ENCODE measurements at places on chromosomes 2 and 18.

DNA sequence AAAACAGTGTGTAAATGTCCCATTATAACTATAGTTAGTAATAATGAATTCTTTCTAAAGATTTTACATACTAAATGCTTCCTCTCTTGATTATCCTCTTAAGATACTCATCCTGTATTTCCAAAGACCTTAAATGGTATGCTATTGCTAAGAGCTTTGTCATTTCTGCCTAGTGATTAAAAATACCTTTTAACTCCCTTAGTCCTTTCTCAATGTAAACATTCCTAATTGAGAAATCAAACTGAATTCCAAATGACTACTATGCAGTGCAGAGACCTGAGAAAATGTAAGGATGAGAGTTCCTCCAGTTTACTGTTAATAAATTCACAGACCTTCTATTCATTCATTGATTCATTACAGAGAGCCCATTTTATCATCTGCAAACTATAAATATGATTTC lies 86.9 kb downstream of the SOS1 start:
- no peak for DNase-seq

DNA sequence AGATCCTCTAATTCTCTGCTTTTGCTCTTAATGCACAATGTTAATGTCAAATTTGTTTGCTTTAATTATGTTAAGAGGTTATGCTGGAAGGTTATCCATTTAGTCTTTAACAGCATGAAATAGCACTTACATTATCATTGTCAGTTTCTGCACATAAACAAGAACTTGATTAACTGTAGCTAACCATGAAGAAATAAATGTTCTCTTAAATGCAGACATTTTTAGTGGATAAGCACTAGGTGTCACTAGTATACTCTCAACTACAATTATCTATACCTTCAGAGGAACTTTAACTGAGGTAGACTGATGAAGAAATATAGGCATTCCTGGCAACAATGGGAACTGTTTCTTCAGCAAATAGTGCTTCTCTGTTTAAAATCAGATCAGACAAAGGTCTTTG lies 178.8 kb upstream of the CHST9 start:
- DNase-seq = no peak

GRCh38 chr2:171158790-171159371 lies 1.8 kb downstream of the TLK1 start:
- DNase-seq = peak; percentile 35

DNA sequence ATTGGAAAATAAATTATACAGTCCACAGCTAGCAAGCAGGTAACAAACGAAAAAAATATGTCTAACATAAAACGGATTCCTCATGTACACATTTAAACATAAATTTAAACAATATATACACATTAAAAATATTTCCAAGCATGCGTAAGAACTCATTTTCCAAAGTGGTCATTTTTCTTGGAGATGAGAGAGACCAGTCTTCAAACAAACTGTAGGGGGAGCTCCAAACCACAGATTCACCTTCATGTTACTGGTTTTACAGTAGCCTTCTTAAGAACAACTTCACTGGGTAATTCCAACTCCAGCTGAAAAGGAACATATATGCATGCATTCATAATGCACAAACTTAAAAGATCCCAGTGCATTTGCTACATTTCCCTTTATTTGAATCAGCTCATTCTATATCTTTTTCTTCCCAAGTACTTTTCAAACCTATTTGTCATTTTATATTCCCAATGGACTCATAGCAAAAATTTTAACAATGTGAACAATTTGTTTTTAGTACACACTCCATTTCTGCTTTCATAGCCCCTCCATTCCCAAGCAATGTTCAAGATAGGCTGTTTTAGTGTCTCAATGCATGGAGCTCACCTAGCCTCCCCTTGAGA lies 4.7 kb upstream of the STAMBP start:
- peak; percentile 20 for DNase-seq

- no peak for DNase-seq
Measured at GRCh38 chr2:160680294-160680693, 186.7 kb upstream of the RBMS1 start.

GRCh38 chr2:229180658-229181057 lies 90.4 kb downstream of the PID1 start:
- no peak for DNase-seq

DNA sequence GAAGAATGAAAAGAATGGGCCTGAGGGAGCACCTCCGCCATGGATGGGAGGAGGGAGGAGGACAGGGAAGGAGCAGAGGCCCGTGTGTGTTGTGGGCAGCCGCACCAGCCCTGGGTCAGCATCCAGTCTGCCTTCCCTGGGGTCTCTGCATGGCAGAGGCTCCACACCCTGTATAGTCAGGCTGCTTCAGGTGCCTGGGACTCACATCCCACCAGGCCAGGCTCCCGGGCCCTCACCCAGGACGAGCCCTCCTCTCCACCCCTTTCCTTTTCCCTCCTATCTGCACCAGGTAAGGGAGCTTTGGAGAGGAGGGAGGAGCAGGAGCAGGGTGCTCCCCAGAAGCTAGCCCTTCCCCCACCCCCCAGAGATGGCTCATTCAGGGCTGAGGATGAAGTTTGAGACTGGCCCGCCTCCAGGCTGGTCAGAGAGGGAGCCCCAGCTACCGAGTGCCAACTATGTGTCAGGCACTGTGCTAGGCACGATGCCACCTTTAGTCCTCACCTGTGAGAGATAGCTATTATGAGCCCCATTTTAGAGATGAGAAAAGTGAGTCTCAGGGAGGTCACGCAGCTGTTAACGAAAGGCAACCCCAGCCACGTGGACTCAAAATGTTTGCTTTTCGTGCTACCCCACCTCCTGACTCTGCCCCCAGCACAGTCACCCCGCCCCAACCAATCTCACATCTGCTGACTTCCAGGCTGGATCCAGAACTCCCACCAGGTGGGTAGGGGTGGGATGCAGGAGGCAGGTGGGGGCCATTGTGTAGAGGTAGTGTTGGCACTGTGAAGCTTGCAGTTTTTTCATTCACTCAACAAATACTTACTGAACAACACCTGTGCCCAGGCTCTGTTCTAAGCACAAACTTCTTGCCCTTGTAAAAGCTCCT lies 242.1 kb downstream of the DYSF start:
- DNase-seq = no peak

DNA sequence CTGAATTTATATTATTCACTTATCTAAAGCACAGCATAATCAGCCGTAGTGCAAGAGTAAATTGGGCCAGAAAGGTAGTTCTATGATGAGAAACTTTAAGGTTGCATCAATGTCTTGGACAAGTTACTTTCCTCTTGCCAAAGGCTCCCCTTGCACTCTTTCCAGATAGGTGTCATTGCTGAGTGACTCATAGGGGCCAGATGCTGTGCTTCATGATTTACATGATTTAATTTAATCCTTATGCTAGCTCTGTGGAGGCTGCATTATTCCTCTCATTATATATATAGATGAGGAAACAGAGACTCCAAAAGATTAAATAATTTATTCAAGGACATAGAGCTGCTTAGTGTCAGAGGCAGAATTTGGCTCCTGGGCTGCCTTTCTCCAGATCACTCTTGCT lies 5.0 kb downstream of the CFAP221 start:
- peak; percentile 19 for DNase-seq

DNA sequence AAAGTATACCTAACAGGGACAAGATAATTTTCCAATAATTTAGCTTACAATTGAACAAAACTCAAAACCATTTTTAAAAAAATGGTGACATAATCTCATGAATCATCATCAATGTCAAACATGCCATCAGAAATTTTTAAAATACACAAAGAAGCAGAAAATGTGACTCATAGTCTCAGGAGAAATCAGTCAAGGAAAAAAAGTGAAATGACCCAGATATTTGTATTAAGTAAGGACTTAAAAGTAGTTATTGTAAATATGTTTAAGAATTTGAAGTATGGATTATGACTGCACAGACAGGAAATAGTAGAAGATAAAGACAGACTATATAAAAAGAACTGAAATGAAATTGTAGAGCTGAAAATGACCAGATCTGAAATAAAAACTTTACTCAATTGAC lies 473.9 kb upstream of the SYT4 start:
- no peak for DNase-seq

GRCh38 chr2:68236103-68236734 lies 16.1 kb downstream of the PPP3R1 start:
- DNase-seq = no peak

DNA sequence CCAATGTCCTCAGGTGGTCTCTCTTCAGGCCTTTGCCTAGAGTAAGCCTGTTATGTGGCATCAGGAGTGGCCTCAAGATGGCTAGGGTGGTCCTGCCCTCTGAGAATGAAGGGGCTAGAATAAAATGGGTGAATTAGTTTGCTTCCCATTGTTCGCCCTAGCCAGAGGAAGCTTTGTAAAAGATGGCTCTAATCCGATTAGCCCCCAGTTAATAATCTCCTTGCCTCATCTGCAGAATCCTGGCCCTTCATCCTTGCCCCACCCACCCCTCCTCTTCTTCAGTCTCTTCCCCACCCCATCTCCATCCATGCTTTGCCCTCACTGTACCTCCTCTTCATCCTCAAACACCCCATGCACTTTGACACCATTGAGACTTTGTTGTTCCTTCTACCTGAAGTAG lies 57.4 kb upstream of the LGALSL start:
- DNase-seq = peak; percentile 1

- no peak for DNase-seq
Measured at GRCh38 chr18:21105936-21106335, 5.7 kb downstream of the ROCK1 start.

DNA sequence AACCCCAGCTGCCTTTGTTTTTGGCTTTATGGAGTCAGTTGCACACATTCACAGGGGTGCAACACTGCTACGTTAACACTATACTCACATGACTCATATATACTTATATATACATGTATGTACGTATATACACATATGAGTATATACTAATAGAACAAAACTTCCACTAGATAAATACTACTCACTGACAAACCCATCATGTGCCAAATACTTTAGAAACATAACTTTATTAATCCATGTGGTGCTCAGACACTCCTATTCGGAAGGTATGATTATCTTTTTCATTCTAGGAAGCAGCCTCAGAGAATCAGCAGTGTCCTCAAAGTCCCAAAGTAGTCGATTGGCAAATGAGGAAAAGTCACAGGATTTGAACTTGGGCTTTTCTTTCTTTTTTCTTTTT lies 7.9 kb downstream of the PMAIP1 start:
- no peak for DNase-seq

- DNase-seq = no peak
Measured at GRCh38 chr2:26366957-26367356, 20.4 kb upstream of the ADGRF3 start.

DNA sequence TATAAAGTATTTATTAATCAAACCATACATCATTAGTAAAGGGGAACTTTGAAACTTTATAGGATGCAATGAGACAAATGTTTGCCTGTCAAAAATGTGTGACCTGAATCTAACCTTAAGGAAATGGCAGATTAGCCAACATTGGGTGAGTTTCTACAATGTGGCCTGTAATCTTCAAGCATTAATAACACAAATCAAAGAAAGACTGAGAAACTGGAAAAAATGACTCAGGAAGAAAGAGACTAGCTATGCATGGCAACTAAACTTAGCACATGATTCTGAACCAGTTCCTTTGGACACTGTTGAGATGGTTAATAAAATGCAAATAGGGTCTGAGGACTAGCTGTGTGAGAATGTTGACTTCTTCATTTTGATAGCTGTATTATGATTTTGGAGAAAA lies 628.6 kb upstream of the ID2 start:
- DNase-seq = no peak

- no peak for DNase-seq
Measured at GRCh38 chr2:181662287-181662686, 5.4 kb upstream of the CERKL start.

GRCh38 chr2:5393474-5393873 lies 298.7 kb upstream of the SOX11 start:
- DNase-seq = no peak

GRCh38 chr2:18754286-18754685 lies 164.9 kb upstream of the NT5C1B start:
- no peak for DNase-seq

DNA sequence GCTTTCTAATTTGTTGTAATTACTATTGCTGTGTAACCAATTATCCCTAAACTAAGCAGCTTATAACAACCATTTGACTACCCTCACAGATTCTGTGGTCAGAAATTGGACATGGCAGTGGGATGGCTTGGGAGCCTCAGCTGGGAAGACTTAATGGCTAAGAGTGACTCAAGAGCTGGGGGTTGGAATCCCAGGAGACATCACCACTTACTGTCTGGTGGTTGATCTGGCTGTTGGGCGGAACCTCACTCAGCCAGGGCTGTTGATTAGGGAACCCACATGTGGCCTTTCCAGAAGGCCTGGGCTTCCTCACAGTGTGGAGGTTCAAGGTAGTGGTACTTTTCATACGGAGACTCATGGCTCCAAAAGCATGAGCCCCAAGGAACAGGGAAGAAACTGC lies 49.8 kb downstream of the E2F6 start:
- peak; percentile 40 for DNase-seq

GRCh38 chr2:66982766-66983165 lies 414.4 kb upstream of the ETAA1 start:
- DNase-seq = no peak

GRCh38 chr2:190127651-190128050 lies 65.1 kb upstream of the MSTN start:
- no peak for DNase-seq

DNA sequence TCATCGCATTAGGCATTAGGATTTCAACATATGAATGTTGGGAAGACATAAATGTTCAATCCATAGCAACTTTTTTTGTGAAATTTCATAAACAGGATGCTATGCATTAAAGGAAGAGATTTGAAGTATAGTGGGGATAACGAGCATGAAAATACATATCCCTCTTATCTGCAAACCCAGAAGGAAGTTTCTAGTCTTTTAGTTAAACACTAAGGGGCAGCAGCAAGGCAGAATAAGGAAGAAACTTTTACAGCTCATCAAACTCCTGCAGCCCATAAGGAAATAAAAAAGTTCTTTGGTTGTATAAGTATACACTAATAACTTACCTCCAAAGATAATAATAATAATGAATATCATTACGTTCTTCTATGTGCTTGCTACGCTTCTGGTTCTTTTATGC lies 81.5 kb downstream of the CD226 start:
- no peak for DNase-seq

- no peak for DNase-seq
Measured at GRCh38 chr18:50320719-50321118, 33.2 kb upstream of the CXXC1 start.

- no peak for DNase-seq
Measured at GRCh38 chr2:128386066-128386465, 67.4 kb upstream of the HS6ST1 start.

- no peak for DNase-seq
Measured at GRCh38 chr18:23226391-23226790, 91.1 kb downstream of the CABLES1 start.

DNA sequence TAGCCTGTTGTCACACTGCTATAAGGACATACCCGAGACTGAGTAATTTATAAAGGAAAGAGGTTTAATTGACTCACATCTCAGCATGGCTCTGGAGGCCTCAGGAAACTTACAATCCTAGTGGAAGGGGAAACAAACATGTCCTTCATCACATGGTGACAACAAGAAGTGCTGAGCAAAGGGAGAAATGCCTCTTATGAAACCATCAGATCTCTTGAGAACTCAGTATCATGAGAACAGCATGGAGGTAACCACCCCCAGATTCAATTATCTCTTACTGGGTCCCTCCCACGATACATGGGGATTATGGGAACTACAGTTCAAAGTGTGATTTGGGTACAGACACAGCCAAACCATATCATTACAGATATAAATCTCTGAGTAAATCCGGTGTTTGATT lies 148.7 kb downstream of the PRPF40A start:
- no peak for DNase-seq
